ENCODE measurements at places on chromosomes 1 and 21.

DNA sequence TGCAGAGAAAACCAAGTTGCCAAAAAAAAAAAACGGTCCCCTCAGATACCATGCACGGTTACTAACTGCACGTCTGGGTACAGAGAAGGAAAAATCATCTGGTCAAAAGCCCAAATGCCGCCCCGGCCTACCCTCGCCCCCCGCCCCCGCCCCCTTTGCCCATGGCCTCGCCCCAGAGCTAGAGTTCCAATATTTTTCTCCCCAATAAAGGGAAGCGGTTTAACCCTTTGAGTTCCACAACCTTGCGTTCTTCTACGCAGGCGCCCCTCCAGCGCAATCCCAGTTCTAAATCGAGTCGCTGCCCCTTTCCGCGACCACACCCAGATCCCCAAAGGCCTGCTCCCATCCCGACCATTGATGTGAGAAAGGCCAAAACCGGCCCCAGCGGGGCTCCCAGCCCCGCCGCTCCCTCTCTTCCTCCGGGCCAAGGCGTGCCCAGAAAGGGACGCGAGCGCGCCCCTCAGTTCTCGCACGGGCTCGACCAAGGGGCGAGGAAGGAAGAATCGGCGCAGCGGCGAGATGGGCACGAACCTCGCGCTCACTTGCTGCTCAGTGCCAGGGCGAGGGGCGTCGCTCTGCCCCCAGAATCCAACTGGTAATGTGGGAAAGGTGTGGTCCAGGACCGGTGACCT lies 797 bp downstream of the WDR47 start:
- DNase-seq: peak; percentile 14

- no peak for DNase-seq
Observed at GRCh38 chr21:19810779-19811178, 1187.4 kb upstream of the NCAM2 start.

DNA sequence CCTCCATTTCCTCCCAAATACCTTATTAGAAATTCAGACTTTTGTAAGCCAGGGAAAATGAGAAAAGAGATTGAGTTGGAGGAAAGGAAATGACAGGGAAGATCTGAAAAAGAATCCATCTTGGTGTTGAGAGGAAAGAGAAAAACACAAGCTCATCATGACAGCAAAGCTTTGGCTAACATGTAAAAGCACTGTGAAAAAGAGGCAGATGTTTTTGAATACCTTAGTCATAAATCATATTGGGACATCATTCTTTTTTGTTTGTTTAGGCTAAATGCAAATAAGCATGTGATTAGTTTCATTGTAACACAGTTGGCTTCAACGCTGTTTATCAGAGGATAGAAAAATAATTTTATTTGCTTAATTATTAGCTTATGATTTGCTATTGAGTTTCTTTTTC lies 64.6 kb downstream of the LHX8 start:
- DNase-seq: no peak

GRCh38 chr1:117116090-117116783 lies 5.3 kb downstream of the TRIM45 start:
- DNase-seq: no peak

DNA sequence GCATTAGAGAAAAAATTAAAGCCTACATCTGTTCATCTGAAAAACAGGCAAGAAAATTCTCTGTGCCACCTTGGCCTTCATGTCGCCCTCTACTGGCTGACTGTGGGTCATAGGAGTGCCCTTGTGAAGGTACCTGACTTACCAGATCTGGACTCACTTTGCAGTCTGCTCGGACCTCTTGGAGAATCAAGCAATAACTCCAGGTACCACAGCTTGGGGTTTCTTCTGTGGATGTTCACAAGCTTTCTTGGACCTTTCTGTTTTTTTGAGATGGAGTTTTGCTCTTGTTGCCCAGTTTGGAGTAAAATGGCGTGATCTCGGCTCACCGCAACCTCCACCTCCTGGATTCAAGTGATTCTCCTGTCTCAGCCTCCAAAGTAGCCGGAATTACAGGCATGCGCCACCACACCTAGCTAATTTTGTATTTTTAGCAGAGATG lies 2.4 kb upstream of the PRAMEF18 start:
- DNase-seq: no peak

DNA sequence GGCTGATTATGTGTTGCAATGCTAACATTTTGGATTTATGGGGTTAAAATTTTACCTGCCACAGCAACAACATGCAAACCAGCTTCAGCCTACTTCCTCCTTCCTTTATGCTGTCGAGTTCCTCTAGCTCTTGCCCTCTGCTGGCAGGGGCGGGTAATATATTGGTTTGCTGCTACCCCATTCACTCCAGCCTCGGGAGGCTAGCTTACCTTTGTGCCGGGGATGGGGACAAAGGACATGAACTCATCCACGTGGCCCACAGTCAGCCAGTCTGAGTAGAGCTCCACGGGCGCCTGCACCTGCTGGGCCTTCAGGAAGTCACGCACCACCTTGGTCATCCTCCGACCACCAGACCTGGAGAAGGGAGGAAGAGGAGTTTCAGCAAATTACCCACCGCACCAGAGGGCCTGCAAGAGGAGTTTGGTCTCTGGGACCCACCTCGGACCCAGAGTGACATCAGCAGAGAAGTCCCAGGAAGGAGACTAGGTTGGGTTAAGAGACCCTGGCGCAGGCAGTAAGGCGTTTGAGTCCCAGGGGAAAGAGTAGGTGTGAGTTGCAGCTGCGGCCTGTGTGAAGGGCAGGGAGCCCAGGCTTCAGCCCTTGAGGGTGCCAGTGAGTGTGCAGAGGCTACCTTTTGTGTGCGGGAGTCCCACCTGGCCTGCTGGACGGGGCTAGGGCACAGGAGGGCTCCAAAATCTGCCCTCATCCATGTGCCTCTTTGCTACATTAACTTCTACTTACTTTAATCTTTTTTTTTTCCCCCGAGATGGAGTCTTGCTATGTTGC lies 21.8 kb upstream of the SDHB start:
- DNase-seq: no peak

DNA sequence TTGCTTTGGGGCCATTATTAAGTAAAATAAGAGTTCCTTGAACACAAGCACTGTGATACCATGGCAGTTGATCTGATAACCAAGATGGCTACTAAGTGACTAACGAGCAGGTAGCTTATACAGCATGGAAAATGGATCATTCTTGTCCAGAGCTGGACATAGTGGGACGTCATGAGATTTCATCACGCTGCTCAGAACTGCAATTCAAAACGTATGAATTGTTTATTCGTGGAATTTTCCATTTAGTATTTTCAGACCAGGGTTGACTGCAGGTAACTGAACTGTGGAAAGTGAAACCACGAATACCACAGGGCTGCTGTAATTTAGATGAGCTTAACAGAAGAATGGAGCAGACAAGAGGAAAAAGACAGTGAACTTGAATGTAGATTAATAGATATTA lies 38.9 kb downstream of the CCDC18 start:
- DNase-seq: peak; percentile 3

DNA sequence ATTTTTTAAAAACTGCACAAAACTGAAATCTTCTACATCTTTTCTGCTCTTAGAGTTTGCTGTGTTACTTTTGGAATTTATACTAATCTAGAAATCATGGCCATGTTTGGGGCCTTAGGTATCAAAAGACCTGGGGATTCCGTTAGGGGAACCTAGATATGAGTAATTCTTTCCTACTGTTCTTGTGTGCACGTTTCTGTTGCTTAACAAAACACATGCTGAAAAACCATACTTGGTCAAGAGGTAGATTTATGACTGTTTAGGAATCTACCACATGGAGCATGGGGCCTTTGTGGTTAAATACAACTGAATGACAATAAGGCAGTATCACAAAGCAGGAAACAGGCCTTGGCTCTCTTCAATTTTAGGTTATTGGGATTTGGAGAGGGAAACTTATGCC lies 291.9 kb upstream of the USP25 start:
- peak; percentile 76 for DNase-seq

GRCh38 chr1:26384076-26384475 lies 11.5 kb upstream of the ZNF683 start:
- no peak for DNase-seq

GRCh38 chr1:59179673-59180072 lies 117.2 kb upstream of the FGGY start:
- DNase-seq: peak; percentile 27

DNA sequence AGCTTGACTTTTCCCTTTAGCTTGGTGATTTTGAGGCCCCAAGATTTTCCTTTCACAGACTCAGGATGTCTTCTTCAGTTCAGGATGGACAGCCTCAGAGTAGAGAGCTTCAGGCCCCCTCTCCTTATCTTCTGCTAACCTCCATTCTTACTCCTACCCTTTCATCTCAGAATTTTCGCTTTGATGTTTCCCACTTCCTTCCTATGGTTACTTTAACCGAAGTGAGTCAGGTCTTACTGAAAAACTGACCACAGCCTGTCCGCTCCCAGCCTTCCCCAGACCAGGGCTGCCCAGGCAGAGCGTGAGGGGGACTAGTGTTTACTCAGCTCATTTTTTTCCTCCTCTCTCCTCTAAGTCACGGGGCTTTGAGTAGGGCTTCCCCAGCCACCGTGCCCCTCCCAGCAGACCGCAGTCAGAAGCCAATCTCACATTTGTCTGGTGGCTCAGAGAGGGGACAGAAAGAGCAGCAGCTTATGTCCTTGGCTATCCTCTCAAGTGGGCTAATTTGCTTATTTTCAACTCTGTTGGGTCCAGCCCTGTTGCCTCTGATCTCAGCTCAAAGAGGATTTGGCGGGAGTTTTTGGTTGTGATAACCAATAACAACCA lies 4.2 kb upstream of the IL19 start:
- DNase-seq: peak; percentile 34

GRCh38 chr1:232422898-232423297 lies 207.0 kb downstream of the SIPA1L2 start:
- DNase-seq: no peak

GRCh38 chr1:3411806-3412205 lies 42.7 kb upstream of the ARHGEF16 start:
- DNase-seq: no peak

GRCh38 chr1:36807262-36807661 lies 227.1 kb downstream of the GRIK3 start:
- DNase-seq: no peak

DNA sequence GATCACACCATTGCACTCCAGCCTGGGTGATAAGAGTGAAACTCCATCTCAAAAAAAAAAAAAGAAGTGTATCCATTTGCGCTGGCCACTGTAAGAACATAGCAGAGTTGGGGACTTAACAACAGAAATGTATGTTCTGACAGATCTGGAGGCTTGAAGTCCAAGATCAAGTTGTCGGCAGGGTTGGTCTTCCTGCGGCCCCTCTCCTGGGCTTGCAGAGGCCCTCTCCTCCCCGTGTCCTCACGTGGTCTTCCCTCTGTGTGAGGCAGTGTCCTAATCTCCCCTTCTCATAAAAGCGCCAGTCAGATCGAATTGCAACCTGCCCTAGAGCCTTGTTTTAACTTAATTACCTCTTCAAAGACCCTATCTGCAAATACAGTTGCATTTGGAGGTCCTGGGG lies 52.6 kb downstream of the MT1HL1 start:
- DNase-seq: no peak

DNA sequence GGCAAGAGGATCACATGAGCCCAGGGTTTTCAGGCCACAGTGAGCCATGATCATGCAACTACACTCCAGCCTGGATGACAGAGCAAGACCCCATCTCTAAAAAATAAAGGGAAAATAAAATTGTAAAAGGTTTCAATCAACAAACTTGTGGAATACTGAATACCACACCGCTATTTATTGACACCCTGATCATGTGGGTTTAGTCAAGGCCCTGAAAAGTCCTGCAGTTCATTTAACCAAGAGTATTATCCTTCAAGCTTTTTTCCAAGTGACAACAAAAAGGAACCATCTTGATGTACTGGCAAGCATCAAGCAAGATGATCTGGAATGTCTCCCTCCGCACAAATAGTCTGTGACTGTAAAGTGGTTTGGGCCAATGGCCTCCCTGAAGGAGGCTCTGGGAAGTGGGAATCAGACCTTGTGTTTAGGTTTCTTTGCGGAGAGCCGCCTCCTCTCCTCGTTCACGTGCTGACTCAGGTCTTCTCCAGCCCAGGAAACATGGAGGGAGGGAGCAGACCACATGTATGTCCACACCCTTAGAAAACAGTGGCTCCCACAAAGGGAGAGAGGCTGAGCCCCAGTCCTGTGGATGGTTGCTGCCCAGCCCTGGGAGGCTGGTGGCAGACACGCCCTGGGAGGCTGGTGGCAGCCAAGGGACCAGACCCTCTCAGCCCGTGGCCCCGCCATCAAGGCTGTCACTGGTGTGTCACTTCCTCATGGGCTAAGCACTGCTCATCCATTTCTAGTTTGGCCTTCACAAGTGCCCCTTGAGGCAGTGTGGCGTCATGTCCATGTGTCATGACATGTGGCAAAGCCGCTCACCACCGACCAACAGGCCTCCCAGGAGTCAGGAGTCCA lies 56.7 kb downstream of the RIPK4 start:
- no peak for DNase-seq

DNA sequence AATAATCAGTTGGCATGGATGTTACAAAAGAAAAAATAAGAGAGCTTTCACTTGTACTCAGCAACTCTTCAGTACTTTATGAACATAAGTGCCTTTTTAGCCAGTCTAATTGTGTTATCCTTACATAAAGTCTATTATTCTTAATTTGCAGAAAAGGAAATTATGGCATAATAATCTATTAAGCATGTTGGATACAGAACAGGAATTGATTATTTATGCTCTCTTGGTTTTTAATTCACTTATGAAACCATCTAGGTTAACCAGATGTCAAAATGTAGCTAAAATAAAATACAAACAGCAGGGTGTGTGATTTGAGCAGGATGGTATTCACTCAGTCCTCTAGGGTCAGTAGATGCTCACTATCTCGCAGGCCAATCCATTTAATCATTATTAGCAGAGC lies 79.7 kb downstream of the PLPPR5 start:
- DNase-seq: no peak

DNA sequence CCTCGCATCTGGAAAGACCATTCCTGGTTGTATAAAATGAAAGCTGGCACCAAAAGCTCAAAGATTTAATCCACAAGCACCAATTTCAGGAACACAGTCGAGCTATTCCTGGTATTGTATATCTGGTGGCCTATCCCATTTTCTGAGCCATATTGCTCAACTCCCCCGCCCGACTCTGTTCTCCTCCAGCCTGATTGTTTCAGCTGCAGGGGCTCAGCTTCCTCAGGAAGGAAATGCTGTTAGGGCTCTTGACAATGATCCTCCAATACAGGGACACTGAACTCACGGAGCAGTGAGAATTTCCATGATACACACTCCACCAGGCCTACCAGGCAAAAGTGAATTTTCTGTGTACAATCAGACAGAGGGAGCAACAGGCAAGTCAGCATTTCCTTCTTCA lies 16.9 kb upstream of the TDRD10 start:
- no peak for DNase-seq

GRCh38 chr1:60504206-60504840 lies 430.8 kb upstream of the C1orf87 start:
- no peak for DNase-seq

DNA sequence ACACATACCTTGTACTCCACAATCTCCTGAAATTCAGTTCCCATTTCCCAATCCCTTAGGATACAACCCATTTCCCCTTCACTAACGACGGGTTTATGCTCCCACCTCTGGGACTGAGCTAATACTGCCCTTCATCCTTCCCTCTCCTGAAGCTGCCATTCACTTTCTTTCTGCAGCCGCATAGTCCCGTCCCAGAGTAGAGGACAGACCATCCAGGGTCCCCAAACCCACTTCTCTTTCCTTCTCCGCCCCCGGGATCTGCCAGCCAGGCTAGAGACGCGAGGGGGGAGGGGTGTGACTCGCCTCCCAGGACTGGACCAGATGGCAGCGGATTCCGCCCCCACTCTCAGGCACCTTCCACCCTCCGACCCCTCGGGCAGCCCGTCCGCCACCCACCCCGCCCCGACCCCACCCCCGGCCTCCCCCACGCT lies 679 bp downstream of the ABL2 start:
- peak; percentile 29 for DNase-seq

GRCh38 chr21:46347791-46348381 lies 23.9 kb downstream of the PCNT start:
- DNase-seq: no peak
